ENCODE measurements at places on chromosomes 13 and 19.
A peak's percentile ranks its signal among the peaks of the same experiment; 100 is the strongest.

DNA sequence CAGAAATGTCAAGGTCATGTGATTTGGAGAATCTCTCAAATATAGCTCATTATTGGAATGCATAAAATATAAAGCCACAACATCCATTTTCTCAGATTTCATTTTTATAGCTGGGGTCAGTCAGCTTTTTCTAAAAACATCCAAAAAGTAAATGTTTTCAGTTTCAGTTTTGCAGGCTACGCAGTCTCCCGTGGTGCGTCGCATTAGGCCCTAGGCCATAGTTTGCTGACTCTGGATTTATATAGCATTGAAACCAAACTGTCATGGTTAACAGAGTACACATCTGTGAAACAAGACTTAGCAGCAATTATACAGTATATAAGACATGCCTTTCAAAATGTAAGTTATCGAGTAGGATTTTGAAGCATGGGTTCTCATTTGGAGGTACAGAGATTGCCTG is 140.0 kb downstream of the IRS2 start:
- DNase-seq = no peak

- DNase-seq = no peak
These were observed 405.7 kb downstream of the KCNRG start for GRCh38 chr13:50420718-50421472.

DNA sequence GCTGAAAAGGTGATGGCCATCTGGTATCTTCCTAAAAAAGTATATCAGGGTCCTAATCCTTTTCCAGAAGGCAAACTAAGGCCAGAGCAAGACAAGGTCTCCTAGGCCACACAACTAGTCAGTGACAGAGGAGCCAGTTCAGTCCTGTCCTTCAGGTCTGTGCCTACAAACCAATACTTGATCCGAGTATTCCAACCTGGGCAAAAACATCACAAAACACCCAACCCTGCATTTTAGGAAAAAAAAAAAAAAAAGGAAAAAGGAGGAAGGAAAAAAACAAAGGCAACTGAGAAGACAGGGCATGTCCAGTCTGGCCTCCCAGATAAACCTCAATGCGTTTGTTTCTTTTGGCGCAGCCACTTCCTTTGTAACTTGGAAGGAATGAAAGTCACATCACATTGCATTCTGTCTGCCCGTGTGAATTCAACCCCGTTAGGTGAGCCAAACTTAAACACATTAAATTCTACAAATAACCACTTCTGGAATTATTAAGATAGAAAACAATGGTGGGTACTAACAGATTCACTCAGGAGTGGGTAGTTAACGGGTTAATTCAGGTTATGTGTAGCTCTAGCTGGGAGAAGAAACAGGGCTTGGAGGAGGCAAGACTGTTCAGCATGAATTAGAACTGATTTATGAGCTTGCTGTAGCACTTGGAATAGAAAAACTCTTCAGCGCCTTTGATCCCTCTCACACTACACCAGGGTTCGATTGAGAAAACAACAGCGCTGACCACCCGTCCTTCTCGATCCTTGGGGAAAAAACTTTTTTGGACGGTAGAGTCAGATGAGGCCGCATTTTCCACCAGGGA is 43.0 kb upstream of the HNRNPA1L2 start:
- no peak for DNase-seq

DNA sequence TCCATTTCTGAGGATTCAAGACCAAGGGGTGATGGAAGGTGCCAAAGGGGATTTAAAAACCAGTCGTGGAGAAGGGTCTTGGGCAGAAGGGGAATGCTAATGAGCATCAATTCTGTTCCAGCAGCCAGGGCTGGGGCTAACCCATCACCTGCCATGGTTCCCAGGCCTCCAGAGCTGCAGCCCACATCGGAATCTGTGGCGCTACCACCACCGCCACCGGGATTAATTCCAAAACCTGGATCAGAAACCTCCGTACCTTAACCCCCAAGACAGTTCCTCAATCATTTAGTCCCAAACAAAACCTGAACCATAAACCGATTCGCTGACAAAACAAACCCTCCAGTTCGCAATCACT is 583 bp downstream of the ZNF615 start:
- DNase-seq = no peak

- no peak for DNase-seq
These were observed 49.1 kb downstream of the SAE1 start for GRCh38 chr19:47179653-47180310.

DNA sequence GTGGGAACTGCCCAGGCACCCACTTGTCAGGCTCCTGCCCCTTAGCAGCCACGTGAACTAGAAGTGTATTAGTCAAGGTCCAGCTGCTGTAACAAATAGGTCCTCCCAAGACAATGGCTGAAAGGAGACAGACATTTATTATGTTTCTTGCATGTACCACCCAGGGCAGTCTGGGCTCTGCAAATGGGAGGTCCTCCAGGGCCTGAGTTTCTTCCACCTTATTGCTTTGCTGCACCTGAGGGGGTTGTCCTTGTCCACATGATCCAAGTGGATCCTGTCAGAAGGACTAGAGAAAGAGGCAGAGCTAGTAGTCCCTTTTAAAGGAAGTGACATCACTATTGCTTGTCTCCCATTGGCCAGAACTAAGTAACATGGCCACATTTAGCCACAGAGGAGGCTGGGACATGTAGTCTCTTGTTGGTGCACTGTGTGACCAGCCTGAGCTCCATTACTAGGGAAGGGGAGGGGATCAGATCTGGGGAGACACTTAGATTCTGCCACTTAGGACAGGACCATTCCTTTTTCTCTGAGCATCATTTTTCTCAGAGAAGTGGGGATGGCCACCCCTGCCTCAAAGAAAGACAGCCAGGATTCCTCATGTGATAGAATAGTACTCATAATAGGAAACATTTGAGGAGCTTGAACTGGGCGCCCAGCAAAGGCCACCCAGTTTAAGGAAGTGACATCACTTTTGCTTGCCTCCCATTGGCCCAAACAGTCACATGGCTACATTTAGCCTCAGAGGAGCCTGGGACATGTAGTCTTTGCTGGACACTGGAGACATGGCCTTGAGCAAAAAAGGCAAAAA is 15.1 kb downstream of the CC2D1A start:
- no peak for DNase-seq

- DNase-seq = no peak
These were observed 244.7 kb downstream of the DCT start for GRCh38 chr13:94234738-94235137.

DNA sequence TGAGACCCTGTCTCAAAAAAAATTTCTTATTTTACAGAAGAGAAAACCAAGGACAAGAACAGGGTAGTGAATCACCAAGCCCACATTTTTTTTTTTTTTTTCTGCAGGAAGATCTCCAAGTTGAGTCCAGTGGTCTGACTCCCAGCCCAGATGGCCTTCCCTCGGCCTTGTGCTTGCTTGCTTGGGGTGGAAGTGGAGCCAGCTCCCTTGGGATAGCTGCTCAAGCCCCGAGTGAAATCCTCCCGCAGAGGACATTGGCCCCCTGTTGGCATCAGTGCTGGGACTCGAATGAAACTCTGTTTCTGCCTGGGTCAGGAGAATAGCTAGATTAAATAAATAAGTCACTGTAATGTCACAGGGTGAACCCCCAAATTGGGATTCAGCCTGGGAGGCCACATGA is 9.4 kb upstream of the NUP62 start:
- no peak for DNase-seq

DNA sequence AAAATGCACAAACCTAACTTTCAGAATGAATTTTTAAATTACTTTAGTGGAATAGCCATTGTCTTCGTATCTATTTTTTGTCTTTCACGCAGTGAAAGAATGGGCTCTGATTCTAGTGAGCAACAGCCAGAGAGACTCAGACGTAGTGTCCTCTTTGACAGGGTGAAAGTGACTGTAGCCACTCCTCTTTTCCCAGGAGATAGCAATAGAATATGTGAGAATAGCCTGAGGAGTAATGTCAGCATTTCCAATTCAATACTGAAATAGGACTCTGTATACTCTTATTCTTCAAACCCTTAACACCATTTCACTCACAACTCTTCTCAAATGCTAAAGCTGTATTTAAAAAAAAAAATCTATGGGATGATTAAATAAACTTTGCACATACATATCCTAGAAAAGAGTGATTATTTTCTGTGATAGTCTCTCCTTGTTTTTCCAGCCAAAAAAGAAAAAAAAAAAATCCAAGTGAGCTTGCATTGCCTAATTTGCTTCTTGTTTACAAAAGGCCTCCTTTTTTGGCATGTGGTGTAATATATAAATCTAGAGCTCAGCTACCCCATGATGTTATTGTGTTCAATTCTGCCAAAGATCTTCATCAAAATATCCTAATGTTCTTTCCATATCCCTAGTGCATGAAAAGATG is 626.1 kb upstream of the SLITRK6 start:
- no peak for DNase-seq

DNA sequence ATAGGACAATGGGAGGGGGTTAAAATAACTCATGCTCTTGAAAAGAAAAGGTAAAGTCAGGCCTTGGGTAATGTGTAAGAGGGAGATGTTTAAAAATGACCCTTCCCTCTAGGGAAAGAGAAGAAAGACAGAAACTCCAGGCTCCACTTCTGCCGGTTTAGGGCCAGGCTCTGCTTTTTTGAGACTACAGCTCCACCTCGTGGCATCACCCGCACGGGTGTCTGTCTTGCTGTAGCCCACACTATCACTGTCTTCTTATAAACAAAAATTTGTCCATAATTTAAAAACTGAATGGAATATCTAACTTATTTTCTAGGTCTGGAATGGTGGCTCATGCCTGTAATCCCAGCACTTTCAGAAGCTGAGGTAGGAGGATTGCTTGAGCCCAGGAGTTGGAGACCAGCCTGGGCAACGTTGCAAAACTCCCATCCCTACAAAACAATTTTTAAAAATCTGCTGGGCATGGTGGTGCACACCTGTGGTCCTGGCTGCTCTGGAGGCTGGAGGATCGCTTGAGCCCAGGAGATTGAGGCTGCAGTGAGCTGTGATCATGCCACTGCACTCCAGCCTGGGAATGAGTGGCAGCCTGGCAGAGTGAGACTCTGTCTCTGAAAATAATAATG is 65.1 kb upstream of the GTF3A start:
- peak; percentile 31 for DNase-seq

- DNase-seq = no peak
These were observed at the start of gene ANKLE1 for GRCh38 chr19:17281391-17282304. Gene ANKLE1, plus strand, starts transcription at chr19:17281901. Its CDS starts 20 bp downstream, at chr19:17281921.

DNA sequence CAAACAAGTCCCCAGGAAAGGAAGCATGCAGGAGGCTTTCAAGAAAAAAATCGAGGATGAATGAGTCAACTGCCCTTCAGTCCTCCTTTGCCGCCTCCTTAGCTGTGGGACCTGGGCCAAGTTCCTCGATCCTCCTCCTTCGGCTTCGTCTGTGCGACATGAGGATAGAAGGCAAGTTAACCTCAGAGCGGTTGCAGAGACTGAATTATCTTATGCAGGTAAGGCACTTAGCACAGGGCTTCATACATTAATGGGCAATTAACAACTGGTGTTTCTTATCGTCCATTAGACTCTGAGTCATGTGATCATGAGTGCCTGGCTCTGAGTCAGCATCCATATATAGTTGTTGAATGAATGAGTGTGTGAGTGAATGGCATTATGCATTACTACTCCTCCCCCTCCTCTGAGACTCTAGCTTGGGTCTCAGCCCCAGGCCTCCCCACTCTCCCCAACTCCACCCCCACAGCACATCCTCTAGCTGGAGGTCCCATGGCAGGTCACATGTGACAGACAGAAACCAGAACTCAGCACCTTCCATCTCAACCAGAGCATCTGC is 1.6 kb upstream of the TTC9B start:
- no peak for DNase-seq

DNA sequence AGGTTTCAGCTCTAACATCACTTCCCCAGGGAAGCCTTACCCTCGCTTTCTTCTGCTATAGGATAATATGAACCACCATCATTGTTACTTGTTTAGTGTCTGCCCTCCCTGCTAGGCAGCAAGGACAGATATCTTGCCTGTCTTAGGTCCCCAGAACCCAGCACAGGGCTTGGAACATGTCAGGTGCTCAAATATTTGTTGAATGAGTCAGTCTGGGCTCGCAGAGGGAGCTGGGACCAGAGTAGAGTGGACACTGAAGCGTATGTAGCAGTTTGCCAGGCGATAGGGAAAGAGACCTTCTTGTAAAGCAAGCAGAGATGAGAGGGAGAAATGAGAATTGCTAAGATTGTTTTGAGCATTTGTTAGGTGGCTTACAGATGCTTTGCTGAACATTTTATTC is 11.7 kb downstream of the BCKDHA start:
- DNase-seq = no peak

- no peak for DNase-seq
These were observed 12.5 kb upstream of the PIK3R2 start for GRCh38 chr19:18140473-18140872.

DNA sequence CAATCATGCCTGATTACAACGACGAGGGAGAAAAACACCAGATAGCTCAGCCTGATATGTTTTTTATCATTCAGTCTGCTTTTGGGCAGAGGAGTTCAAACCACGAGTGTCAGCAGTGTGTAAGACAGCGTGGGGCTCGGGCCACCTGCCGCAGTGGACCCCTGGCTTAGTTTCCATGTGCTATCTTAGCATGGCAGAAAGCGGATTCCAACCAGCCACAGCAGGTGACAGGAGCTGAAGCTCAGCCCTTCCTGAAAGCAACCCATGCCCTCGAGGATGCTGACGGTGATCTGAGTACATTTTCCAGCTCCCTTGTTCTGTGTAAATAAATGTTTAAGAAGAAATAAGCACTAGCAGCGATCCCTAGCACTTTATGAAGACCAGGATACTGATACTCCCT is 32.2 kb upstream of the MBNL2 start:
- no peak for DNase-seq

GRCh38 chr13:80717776-80718175 is 376.9 kb upstream of the SPRY2 start:
- no peak for DNase-seq

DNA sequence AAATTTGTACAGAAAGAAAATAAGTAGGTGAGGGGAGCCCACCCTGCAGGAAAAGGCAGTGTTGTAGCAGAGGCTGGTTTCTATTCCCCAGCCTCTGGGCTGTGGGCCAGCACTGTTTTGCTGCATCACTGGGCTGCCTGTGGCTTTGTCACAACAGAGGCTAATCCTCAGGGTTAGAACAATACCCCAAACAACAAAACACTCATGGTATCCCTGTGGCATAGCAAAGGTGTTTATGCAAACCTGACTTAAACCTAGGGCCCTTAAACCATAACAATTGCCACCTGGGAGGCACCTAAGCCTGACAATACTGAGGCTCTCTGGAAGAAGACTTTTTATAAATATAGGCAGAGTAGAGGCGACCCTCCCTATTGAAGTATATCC is 314.7 kb downstream of the OLFM4 start:
- no peak for DNase-seq

DNA sequence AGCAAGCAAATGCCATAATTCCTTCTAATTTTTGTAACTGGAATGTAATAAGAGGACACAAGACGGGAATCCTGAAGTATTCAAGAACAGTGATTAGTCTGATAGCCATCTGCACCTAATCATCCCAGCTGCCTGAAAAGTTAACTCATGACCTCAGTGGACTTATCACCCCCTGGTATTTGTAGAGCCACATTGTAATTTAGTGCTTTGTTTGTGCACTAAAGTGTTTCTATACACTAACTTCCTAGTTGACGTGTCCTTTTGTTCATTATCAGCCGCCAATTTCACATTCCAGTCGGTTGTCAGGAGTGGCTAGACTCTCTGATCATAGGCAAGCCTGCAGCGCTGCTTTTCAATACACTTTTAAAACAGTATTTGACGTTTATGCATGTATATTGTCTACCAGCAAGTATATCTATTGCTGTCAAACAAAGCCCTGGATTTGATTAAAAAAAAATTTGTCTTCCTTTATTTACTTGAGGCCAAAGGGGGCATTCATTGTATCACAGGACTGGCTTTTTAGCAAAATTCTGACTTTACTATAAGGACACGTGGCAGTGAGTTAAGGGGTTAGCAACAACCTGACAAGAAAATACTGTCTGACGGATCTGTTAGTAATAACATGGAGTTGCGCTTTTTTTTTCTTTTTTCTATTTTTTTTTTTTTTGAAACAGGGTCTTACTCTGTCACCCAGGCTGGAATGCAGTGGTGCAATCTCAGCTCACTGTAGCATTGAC is 10.4 kb upstream of the SOX21 start:
- no peak for DNase-seq
